ENCODE measurements at places on chromosomes 6 and 20.
A peak's percentile ranks its signal among the peaks of the same experiment; 100 is the strongest.

DNA sequence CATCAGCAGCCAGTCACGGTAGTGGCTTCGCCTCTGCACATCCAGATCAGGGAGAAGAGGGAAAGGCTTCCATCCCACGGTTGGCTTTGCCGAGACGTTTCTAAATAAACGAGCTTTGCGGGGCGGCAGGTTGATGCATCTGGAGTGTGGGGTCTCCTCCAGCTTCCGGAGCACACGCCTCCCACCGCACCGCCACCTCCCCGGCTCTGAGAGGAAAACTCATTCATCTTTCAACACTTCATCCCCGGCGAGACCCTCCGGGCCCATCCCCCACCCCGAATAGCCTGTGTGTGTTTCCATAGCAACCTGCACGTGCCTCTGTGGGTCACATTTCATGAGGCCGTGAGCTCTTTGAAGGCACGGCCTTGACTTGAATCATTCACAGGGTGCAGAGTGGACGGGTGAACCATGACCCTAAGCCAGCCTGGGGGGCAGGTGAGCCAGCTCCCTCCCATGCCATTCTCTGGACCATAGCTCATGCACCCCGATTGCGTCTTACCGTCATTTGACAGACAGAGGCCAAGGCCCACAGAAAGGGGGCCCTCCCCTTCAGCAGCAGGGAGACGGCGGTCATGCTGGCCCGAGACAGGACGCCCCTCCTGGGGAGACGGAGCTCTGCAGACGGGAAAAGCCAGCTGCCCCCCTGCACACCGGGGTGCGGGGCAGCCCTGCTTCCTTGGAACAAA, 16.2 kb upstream of the CHRNA4 start:
- no peak for DNase-seq

GRCh38 chr6:138757136-138757535, 16.4 kb upstream of the CCDC28A start:
- DNase-seq, result no peak

DNA sequence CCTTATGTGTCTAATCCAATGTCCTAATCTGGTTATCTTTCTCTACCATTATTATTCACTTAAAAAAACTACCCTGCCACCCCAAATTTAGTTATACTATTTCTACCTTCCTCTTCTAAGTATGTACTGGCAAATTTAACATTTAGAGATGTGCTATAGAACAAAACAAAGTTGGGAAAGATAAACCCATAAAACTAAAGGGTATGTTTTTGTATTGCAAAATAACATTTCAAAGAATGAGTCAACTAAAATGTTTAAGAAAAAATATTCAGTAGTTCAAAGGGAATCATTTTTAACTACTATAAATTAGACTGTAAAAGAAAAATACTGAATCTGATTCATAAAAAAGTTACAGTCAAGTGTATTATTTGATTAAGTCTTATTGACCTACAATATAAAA, 103.0 kb downstream of the LMBRD1 start:
- no peak for DNase-seq

DNA sequence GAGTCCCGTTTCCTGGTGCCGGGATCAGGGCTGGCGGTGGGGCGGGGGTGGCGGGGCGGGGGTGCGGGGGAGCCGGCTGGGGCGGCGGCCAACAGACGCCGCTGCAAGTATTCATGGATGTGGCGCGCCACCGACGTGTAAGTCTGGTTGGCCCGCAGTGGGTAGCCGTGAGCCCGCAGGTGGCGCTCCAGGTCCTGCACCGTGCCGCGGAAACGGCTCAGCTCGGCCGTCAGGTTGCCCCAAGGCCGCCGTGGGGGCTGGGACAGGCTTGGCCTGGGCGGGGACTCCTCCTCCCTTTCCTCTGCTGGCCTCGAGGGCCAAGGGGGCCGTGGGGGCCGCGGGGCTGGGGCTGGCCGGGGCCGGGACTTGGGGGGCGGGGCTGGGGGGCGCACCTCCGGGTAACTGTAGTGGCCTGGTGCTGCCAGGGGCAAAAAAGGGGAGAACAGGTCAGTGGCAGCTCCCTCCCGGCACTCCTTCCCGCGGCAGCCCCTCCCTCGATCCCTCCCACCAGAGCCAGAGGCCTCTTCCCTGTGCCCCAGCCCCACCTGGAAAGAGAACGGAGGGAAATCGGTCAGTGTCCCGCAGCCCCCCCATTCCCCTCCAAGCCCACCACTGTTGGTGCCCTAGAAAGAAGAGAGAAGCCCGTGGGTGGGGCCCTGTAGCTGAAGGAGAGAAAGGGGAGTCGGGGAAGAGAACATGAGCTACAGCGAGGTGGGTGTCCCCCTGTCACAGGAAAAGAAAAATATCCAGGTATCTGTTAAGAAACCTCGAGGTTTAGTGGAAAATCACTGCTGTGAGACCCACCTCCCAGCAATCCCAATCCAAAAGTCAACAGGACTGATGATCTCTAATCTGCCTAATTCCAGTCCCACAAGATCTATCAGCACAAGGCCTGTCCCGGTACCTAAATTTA, 21.3 kb downstream of the TNXB start:
- DNase-seq, result no peak

DNA sequence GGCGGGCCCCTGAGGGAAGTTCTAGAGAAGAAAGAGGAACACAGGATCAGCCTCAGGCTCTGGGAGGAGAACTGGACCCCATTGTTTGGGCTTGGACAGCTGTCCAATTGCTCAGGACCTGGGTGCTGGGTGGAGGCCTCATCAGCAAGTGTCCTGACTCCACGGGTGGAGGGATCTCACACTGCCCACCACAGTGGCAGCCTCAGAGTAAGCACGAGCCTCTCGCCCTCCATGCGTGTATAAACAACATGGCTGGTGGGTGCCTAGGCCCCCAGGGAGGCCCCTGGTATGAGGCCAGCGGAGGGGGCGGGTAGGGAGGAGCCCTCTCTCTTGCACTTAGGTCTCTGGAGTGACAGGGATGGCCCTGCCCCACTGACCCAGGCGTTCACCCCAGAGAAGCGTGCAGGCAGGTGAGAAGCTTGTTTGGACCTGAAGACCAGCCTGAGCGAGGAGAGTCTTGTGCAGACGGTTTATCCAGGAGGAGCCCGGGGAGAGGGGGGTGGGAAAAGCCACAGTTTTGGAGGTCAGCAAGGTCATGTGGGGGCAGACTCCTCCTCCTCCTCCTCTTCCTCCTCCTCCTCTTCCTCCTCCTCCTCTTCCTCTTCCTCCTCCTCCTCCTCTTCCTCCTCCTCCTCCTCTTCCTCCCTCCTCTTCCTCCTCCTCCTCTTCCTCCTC, 41.9 kb upstream of the BHLHE23 start:
- DNase-seq, result no peak

DNA sequence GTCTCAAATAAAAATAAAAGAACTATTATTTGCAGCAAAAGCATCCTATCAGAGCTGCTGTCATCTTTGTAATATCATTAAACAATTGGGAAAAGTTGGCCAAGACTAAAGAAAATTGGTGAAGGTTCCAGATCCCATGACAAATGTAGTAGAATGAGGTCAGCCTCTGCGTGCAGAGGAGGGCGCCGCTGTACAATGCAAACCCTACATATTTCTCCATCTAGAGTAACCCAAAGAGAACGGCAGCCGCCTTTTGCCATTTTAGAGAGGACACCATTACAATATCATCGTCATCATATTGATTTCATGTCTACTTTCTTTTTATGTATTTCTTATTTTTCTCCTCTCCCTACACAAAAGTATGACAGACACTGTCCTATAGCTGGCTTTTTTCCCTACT, 59.5 kb downstream of the ZMYND8 start:
- no peak for DNase-seq

GRCh38 chr20:50144362-50144761, 9.2 kb downstream of the PEDS1 start:
- peak; percentile 85 for DNase-seq

GRCh38 chr6:144443157-144443556, 158.0 kb downstream of the UTRN start:
- DNase-seq, result no peak

DNA sequence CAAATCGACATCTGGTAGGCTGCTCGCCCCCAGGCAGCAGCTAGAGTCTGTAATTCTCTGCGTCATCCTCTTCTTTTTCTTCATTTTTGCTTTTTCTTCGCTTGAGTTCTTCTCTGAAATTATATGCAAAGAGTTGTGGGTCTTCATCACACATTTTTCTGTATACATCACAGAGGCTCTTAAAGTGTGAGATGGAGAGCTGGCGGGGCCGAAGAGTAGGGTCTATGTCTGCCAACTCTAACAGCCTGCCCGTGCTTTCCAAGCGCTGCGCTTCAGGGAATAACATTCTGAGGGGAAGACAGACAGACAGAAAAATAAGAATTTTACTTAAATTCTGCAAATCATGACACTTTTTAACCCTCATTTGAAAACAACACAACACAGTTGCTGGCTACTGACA, 6.0 kb upstream of the CLDN20 start:
- DNase-seq, result no peak

DNA sequence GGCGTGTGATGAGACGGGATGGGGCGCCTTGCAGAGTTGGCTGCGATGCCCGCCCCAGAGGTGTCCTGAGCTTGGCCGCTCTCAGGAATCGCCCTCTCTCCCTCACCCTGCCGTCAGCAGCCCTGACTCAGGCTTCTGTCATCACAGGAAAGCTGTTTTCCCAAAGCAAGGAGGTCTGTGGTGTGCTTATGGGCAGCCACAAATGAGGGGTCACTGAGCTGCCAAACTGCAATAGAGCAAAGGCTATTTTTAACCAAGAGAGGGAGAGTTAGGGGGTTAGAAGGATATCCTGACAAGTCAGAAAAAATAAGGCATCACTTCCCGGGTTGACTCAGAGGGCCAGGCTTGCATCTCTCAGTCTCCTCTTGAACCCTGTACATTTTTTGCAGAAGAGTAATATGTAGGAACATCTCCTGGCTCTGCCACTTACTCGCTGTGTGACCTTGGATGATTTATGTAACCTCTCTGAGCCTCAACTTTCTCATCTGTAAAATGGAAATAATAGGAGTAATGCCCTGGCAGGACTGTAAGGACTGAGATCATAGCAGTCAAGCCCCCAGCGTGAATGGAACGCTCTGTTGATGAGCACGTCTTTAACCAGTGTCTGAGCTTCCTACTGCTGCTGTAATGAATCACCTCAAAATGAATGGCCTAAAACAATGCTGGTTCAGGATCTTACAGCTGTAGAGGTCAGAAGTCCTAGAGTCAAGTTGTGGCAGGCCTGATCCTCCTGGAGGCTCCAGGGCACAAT, 181.9 kb downstream of the NFATC2 start:
- peak; percentile 79 for DNase-seq

GRCh38 chr20:21511485-21511849, 2.4 kb downstream of the NKX2-2 start:
- no peak for DNase-seq

- DNase-seq, result no peak
Observed at GRCh38 chr6:19121521-19121920, 715.6 kb upstream of the ID4 start.

DNA sequence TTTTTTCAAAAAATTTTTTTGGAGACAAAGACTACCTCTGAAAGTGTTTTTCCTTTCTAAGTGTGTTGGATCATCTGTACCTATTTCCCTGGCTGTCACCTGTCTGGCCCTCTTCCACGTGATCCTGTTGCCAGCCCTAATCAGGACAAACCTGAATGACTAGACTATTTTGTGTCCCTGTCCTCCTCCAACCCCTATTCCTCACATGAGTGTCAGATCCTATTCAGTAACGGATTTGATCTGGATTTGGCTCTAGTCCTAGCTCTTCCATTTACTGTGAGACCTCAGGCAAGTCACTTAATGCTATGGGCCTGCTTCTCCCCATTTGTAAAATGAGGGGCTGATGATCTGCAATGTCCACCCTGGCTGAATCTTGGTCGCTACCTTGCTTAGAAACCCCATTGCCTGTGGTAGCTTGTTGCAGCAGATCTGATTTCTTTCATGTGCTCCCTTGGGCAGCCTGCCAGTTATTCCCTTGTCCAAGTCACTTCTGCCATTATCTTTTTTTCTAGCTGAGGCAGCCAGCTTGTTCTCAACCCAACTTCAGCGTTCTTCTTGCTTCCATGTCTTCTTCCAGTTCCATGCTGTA, 4.8 kb downstream of the PHF20 start:
- no peak for DNase-seq

DNA sequence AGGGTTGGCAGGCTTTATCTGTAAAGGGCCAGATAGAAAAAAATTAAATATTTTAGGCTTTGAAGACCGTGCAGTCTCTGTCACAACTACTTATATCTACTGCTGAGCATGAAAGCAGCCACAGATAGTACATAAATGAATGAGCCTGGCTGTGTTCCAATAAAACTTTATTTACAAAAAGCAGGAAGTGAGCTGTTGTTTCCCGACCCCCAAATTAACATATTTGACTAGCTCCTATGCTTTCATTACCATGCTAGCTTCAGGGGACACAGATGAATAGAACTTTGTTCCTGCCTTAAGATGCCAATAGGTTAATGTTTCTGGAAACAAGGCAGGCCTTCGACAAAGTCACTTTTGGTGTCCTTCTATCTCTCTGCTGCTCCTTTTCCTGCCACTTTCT, 1058.0 kb upstream of the FLRT3 start:
- DNase-seq, result no peak

DNA sequence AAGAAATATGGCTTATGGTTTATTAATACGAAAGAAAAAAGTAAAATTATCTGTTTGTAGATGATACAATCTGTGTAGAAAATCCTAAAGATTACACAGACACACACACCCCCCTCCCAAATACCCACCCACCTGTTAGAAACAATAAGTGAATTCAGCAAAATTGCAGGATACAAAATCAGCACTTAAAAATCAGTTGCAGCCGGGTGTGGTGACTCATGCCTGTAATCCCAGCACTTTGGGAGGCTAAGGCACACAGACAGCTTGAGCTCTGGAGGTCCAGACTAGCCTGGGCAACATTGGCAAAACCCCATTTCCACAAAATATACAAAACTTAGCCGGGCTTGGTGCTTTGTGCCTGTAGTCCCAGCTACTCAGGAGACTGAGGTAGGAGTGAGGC, 42.3 kb downstream of the NINL start:
- DNase-seq, result peak; percentile 35

DNA sequence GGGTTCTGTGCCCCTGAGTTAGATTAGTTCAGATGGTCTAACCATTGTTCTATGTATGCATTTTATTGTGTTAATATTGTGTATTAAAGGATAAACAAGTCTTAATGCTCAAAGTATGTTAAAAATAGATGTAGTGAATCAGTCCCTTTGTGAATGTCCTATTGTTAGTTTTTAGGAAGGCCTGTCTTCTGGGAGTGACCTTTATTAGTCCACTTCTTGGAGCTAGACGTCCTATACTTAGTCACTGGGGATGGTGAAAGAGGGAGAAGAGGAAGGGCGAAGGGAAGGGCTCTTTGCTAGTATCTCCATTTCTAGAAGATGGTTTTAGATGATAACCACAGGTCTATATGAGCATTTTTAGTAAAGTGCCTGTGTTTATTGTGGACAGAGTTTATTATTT, 12.3 kb upstream of the HMGN4 start:
- DNase-seq, result peak; percentile 42

GRCh38 chr6:111208933-111209332, 121.6 kb downstream of the SLC16A10 start:
- no peak for DNase-seq

GRCh38 chr20:16123623-16124022, 449.6 kb downstream of the KIF16B start:
- no peak for DNase-seq

DNA sequence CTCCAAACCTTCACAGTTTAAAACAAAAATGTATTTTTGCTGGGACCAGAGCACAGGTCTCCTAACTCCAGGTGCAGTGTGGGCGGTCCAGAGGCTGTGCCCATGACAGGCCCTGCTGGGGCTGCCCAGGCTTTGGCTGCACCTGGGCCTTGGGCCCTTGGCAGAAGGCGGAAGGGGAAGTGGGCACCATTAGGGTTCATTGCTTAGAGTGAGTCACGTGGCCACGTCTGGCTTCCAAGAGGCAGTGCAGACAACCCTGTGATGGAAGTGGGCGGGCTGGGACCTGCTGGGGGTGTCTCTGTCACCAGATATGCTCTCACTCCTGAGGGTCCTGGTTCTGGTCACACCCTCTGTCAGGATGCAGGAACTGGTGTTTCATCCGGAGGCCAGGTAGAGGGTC, 302.2 kb downstream of the QKI start:
- peak; percentile 84 for DNase-seq
